A673 (cell line): ENCODE measurements at places on chromosomes 13 and 19. TPM values are rescaled to one million over a fixed set of nuclear protein-coding genes. Genes with fewer than 3 reads are reported as not detected.
A peak's percentile ranks its signal among the peaks of the same experiment; 100 is the strongest.

GRCh38 chr19:55082020-55082851 lies 6.6 kb downstream of the EPS8L1 start:
- DNase-seq = peak; percentile 80

Gene PSG2
- not detected in 2 replicates for total RNA-seq

Gene ZNF154
- 4.0 and 4.4 TPM in 2 replicates for total RNA-seq

GRCh38 chr13:83297586-83298290 lies 584.5 kb downstream of the SLITRK1 start:
- DNase-seq = no peak

DNA sequence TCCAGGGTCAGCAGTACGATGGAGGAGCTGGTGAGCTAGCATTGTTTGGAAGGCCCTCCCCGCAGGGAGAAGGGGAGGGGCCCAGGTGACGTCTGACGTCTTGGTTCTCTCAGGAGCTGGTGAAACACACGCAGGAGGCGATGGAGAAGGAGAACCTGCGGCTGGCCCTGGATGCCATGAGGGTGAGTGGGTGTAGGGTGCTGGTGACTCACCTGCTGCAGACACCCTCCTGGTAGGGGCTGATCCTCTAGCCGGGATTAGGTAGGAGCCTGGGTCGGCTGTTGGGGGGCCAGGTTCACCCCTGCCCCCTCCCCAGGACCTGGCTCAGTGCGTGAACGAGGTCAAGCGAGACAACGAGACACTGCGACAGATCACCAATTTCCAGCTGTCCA lies 55.8 kb downstream of the VAV1 start:
- DNase-seq = no peak

DNA sequence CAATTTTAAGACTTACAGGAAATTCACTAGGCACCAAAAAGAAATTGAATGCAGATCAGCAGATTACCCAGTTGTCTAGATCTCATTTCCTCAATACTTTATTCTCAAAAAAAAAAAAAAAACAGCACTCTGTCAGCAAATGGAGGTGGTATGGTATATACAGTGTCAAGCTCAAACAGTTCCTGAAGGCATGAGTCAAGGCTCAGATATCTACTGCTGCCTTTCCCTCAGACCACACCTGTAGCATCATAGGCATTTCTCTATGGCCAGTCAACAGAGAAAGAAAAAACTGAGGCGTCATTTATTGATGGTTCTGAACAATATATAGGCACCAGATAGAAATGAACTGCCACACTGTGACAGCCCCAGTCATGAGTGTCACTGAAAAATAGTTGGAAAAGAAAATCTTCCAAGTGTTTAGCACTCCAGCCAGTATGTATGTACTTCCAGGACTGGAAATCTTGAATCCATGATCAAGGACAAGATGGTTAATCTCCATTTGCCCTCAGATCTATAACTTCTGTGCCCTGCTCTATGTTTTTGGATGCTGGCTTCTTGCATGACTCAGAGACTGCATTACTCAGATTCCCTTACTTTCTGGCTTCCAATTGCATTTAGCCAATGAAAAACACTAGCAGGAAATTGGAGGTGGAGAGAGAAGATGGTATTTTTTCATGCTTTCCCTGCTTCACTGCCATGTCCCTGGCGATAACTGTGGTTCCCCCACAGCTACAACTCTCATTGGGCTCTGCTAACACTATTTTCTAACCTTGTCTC lies 8.4 kb upstream of the COG3 start:
- no peak for DNase-seq

Gene ZNF813
- 5.6 and 8.0 TPM in 2 replicates for total RNA-seq

Gene DCT
- not detected in 2 replicates for total RNA-seq

DNA sequence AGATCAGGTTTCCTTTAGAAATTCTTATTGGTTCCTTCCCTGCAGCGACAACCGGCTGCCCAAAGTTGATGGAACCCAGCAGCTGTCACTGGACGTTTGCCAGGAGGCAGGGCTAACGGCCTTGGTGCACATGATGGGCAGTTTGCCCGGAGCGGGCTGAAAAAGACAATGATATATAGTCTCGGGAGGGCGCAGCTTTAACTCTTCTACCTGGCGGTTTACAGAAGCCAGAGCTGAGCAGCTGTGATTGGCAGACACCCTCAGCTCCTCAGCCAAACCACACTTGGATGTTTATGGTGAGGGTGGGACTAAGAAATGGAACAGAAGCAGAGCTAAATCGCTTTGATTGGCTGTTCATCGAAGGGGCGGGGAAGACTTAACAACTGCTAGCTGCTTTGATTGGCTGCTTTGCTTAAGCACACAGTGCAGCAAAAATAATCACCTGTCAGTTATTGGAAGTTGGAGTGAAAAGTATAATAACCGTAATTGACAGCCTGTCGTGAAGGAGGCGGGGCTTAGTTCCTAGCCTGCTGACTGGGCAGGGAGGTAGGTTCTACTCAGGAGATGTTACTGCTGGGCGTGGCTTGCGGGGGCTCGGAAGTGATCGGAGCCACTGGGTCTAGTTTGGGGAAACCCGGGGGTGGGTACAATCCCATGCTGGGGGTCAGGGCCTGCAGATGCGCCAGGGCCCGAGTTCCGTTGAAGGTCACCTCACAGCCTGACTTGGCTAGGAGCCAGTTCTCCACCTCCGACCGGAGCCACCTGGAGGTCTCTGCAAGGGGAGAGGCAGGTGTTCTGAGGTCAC lies 7.5 kb downstream of the EMP3 start:
- DNase-seq = peak; percentile 100

Gene ICAM4
- 0.58 and 1.5 TPM in 2 replicates for total RNA-seq

DNA sequence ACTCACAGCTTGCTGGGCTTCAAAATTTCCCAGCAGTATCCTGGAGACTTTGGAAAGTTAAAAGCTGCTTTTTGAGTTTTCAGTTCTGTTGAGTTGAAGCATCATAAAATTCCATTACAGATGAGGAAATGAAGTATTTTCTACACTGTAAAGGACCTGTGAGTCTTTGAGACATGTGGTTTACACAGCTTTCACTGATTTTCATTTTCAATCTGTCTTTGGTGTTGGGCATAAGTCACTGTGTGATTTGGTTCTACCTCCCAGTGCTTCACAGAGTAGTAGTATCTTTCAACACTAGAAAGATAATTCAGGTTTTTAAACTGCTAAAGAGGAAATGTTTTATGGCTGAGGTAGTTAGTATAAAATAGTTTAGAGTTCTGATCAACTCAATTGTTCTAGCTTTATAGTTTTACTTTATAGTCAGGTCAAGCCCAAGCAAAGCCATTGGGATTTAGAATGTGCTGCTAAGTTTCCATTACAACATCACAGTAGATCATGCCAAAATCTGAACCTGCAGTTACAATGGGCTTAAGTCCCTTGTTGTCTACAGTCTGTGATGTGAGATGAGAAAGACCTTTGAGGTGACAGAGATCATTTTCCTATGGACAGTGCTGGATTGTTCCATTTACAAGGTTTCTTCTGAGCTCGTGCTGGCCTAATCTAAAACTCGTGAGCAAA lies 161.6 kb downstream of the FLT1 start:
- no peak for DNase-seq

- no peak for DNase-seq
Observed at GRCh38 chr13:31675440-31675953, 63.8 kb upstream of the RXFP2 start.

DNA sequence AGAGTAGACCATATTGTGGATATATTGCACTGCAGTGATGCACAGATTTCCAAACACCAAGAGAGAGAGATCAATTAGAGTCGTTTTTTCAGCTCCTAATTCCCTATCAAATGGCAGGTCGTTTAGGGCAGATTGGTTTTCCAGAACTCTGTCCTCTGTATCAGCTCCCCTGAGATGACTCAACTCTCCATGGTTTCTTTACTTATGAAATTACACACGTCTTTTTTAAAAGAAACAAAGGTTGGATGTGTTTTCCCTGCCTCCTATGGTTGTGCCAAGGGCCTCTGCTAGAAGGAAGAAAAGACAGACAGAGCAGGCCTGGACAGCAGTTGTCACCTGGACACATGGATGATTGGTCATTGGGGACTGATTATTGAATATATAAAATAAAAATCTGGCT lies 478.1 kb upstream of the NBEA start:
- DNase-seq = no peak

GRCh38 chr19:56670401-56670960 lies 1.1 kb downstream of the ZNF835 start:
- DNase-seq = no peak

GRCh38 chr13:29713839-29714238 lies 118.4 kb upstream of the SLC7A1 start:
- DNase-seq = peak; percentile 39

DNA sequence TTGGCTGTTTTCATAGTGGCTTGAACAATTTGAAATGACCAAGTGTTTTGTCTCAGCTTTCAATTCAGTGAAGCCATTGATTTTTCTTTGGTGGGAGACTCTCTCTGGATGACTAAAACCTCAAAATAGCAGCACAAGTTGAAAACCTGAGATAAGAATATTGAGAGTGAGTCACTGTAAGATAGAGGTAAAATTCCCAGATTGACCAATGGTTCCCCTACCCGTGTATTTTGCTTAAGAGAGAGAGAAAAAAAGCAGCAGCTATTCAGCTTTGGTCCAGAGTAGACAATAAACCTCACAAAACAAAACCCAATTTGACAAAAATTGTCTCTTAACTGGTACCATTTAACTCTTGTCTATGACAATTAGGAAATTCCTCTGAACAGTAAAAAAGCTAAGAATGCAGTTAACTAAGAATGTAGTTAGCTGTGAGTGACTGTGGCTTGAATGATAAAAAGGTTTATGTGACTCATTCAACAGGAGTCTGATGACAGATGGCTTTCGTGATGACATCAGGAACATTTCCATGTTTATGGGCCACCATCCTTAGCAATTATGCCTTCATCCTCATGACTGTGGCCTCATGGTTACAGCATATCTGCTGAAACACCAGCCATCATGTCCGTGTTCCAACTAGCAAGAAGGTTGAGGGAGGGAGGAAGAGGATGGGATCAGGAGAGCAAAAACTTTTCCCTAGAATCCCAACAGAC lies 356.9 kb downstream of the NDFIP2 start:
- DNase-seq = peak; percentile 35

Gene FLT1
- 4.3 and 5.2 TPM in 2 replicates for total RNA-seq

Gene GTF2F2
- 37.8 TPM in 2 replicates for total RNA-seq

GRCh38 chr13:26784704-26785639 lies 24.4 kb upstream of the GPR12 start:
- no peak for DNase-seq

- DNase-seq = no peak
Observed at GRCh38 chr19:35642798-35643254, 1.3 kb downstream of the ETV2 start.

Gene PCP2
- total RNA-seq = not detected in 2 replicates

DNA sequence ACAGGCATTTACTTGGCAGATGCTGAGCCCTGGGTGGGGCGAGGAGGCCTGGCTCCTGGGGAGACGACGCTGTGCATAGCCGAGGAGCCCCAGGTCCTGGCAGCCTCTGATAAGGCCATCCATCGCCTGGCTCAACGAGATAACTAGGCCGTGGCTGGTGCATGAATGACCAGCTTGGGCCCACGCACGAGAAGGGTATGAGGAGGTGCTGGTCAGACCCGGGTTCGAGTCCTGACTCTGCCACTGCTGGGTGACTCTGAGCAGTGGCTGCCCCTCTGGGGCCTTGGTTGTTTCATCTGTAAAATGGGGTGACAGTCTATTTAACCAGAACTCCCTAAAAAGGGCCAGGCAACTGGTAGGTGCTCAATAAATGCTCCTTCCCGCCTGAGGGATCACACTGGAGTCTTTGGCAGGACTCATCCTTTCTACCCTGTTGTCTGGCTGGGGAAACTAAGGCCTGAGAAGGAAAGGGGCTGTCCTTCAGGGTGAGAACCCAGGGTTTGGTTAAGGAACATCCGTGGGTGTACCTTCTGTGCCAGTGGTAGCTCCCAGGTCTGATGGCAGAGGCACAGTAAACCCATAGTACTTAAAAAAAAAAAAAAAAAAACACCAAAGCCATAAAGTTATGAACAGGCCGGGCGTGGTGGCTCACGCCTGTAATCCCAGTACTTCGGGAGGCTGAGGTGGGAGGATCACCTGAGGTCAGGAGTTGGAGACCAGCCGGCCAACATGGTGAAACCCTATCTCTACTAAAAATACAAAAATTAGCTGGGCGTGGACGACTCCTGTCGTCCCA lies 8.1 kb upstream of the ARRDC2 start:
- no peak for DNase-seq

Gene OR10H1
- not detected in 2 replicates for total RNA-seq

GRCh38 chr13:42538996-42539395 lies 35.0 kb upstream of the TNFSF11 start:
- no peak for DNase-seq

Gene LRRC8E
- total RNA-seq = 0.77 and 0.79 TPM in 2 replicates

DNA sequence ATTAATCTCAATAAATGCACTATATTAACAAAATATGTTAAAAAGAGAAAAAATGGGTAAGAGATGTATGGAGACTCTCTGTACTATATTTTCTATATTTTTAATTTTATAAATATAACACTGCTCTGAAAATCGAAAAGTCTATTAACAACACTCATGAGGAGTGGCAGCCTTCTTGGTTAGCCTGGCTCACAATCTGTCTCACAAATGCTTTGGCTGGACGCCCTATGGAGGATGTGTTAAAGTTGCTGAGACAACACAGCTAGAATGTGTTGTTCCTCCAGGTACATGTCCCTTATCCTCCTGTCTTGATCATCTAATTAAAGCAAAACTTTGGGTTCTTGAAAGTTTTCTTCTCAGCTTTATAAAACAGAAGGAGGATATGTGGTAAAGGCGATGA lies 396.6 kb upstream of the PCDH20 start:
- DNase-seq = no peak

- DNase-seq = no peak
Observed at GRCh38 chr19:6876748-6877147, 10.6 kb upstream of the ADGRE1 start.

Gene ACP7
- total RNA-seq = not detected in 2 replicates

GRCh38 chr19:2549701-2550191 lies 73.8 kb downstream of the GADD45B start:
- DNase-seq = peak; percentile 71

Gene RASAL3
- total RNA-seq = 1.1 TPM in 2 replicates

Gene RAB3D
- 25.4 and 35.5 TPM in 2 replicates for total RNA-seq

- DNase-seq = peak; percentile 62
Observed at GRCh38 chr19:7888145-7888825, at the start of gene LRRC8E. Gene LRRC8E, plus strand, starts transcription at chr19:7888510. Its CDS starts 7,094 bp downstream, at chr19:7895604.

DNA sequence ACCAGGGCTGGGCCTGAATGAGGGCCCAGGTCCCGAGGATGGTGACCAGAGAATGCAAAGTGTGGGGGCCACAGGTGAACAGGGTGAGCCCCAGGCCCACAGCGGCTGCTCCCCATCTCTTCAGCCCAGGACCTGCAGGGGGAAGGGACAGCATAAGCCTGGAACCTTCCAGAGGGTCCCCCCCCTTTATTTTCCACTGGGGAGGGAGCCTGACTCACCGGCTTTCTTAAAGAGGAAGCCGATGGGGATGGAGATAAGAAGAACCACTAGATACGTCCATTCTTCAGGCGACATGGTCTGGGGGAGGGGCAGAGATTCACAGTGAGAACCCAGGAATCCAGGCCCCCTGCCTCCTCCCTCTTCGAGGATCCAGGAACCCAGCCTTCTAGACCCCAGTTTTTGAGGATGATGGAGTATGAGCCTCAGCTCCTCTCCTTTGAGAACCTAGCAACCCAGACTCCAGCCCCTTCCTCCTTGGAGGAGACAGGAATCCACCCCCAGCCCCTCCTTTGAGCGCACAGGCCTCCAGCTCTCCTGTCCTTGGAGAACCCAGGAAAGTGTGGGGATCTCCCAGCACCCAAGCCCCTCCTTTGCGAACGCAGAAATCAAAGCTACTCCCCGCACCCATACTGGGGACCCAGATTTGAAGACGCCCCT lies 1.0 kb downstream of the MBOAT7 start:
- DNase-seq = no peak

GRCh38 chr19:14354445-14354844 lies 26.8 kb upstream of the ADGRE5 start:
- DNase-seq = no peak

GRCh38 chr19:16885166-16885565 lies 3.6 kb upstream of the F2RL3 start:
- DNase-seq = no peak

Gene THSD8
- total RNA-seq = 45.2 and 53.4 TPM in 2 replicates
